ENCODE measurements at places on chromosomes 1 and 21.

GRCh38 chr1:116997066-116997465 is 4.5 kb upstream of the CD101 start:
- no peak for DNase-seq

DNA sequence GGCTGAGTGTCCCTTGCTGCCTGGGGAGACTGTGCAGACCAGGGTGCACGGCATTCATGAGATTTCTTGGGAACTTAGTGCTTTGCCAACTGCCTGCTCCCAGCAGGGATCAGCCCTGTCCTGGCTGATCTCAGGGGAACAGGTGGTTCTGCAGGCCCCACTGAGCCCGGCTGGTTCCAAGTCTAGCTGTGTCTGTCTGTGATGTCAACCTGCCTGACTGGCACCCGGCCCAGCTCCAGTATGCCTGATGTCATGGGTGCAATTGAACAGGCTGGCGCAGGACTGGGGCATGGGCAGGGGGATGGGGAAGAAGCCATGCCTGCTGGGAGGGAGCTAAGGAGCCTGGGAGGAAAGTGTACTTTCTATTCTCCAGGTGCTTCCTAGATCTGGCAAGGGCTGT is 227.1 kb downstream of the GRIK3 start:
- no peak for DNase-seq

GRCh38 chr1:21352586-21352985 is 62.3 kb upstream of the ECE1 start:
- no peak for DNase-seq

GRCh38 chr1:6003568-6004411 is 11.6 kb upstream of the NPHP4 start:
- DNase-seq: no peak

- DNase-seq: no peak
Observed at GRCh38 chr1:182617734-182618351, 13.7 kb upstream of the RGS16 start.

- no peak for DNase-seq
Observed at GRCh38 chr1:234718496-234719453, 108.8 kb upstream of the IRF2BP2 start.

GRCh38 chr1:199780948-199781670 is 246.4 kb upstream of the NR5A2 start:
- no peak for DNase-seq

DNA sequence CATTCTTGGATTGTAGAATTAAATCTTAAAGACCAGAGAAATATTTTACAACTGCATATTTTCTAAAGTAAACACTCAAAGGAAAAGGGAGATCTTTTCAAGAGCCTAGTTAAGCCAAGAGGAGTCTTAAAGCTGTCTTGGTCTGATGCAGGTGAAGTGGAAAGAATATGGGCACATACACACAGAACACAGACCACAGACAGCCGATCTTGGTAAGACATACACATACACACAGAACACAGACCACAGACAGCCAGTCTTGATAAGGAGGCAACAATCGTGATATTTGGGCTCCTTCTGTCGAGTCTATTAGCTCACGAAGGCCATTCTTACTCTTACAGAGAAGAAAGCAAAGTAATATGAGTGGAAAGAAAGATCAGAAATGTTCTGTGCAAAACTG is 1153.9 kb upstream of the TMPRSS15 start:
- DNase-seq: no peak

DNA sequence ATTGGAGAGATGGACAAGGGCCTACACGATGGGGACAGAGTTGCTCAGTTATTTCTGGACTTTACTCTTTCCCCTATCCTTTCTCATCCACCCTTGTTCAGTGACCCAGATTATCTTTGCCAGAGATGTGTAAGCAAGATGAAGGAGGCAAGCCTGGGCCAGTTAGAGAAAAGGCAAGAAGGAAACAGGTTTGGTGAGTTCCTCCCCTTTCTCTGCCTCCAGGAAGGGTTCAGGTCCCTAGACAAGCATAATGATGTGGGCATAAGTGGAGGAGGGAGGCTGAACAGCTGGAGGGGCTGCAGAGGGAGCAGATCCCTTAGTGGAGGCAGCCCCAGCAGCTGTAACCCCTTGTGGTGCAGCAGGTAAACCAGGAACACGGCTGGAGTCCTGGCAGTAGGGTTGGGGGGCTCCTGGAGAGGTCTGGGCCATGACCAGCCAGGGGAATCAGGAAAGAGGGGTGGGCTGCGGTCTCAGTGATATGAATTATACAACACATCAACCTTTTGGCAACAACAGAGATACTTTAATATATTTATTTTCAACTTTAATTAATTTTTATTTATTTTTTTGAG is 9.2 kb upstream of the CDC42 start:
- no peak for DNase-seq

DNA sequence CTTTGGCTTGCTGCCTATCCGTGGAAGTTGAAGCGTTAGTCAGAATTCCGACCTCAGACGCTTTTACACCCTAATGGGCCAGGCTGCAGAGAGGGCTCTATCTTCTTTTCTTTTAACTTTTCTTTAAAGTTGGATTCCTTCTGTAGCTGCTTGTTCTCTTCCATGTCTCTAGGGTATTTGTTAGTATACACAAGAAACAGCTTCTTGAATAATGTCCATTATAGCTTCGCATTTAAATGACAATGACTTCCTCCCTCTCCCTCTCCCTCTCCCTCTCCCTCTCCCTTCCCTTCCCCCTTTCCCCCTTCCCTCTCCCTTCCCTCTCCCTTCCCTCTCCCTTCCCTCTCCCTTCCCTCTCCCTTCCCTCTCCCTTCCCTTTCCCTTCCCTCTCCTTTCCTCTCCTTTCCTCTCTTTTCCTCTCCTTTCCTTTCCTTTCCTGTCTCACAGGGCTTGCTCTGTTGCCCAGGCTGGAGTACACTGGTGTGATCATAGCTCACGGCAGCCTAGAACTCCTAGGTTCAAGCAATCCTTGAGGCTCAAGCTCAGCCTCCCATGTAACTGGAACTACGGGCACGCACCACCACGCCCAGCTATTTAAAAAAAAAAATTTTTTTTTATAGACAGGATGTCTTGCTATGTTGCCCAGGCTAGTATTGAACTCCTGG is 33.0 kb downstream of the RIPPLY3 start:
- no peak for DNase-seq

DNA sequence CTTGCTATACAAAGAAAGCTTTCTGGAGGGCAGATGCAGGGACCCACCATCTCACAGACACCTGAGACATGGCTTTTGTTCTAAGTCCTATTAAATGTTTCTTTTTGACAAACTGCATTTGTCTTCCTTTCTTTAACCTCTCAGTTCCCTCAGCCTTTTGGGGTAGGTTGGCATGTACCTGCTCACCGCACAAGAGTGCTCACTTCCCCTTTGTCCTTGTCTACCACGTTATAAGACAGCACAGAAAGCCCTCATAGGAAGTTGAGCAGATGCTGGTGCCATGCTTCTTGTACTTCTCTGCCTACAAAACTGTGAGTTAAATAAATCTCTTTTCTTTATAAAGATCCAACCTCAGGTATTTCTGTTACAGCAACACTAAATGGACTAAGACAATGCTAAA is 31.9 kb upstream of the RGS21 start:
- no peak for DNase-seq

GRCh38 chr1:221723018-221723847 is 18.7 kb downstream of the DUSP10 start:
- no peak for DNase-seq

- DNase-seq: no peak
Observed at GRCh38 chr21:37675202-37675801, 241.0 kb downstream of the KCNJ6 start.

DNA sequence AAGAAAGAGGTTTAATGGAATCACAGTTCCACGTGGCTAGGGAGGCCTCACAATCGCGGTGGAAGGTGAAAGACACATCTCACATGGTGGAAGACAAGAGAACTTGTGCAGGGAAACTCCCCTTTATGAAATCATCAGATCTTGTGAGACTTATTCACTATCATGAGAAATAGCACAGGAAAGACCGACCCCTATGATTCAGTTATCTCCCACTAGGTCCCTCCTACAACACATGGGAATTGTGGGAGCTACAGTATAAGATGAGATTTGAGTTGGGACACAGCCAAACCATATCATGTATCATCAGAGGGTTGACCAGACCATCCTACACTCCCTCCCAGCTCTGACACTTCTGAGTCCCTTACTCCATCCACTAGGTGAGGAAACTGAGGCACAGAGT is 143.9 kb upstream of the KLHDC7A start:
- no peak for DNase-seq

GRCh38 chr1:107309962-107310361 is 169.1 kb downstream of the NTNG1 start:
- no peak for DNase-seq

DNA sequence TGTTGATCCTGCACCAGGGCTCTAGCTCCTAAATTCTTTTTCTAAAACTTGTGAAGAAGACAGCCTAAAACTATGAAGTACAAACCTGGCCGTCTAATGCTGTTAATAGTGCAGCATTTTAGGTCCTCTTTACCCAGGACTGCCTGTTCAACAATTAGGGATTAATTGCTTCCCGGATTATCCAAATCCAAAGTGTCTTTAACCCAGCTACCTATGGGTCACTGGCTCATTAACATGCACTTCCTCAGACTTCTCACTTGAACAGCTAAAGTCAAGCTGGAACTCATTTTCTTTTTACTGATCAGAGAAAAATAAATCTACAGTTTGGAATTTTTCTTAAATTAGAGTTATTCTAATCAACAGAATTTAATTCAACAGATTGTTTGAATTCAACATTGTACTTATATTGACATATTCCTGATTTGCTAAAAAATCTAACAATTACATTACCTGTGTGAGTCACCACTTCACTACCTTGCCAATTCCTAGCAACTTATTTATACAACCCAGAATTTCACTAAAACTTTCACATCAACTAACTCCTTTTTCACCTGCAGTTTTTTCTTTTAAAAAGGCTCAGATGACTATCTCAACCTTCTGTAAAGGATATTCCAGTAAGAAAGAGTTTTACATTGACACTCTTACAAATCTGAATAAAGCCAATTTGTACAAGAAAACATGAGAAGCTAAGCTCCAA is 3.3 kb downstream of the HNRNPU start:
- DNase-seq: no peak

- DNase-seq: no peak
Observed at GRCh38 chr1:117819301-117819700, 110.1 kb downstream of the GDAP2 start.

- no peak for DNase-seq
Observed at GRCh38 chr1:24391882-24392603, 21.5 kb downstream of the STPG1 start.

DNA sequence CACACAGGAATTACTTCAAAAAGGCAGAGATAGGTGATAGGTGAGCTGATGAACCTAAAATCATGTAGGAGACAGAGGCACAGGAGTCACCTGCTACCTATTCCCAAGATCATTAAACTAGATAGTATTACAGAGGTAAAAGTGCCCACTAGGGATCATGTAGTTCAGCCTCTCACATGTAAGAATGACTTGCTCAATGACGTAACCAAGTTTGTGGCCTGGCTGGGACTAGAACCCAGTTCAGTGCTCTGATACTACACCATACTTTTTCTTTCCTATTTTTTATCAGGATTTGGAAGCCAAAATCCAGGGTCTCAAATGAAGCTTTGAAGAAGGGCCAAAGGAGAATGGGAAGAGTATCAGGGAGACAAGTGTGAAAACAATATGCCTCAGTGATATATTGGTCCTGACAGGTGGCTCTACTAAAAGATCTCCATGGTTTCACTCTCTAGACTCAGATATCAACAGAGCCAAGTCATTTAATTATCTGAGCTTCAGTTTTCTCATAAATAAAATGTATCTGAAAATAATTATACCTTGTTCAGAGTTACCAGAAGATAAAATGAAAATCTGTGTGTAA is 87.3 kb upstream of the SLFNL1 start:
- no peak for DNase-seq

GRCh38 chr1:155186067-155186793 is 12.6 kb downstream of the TRIM46 start:
- no peak for DNase-seq

GRCh38 chr1:1600861-1601563 is 1.1 kb upstream of the FNDC10 start:
- no peak for DNase-seq

GRCh38 chr1:228405200-228405978 is 1.2 kb downstream of the TRIM11 start:
- DNase-seq: no peak

GRCh38 chr1:201094832-201095231 is 17.4 kb downstream of the CACNA1S start:
- no peak for DNase-seq
